ENCODE measurements at places on chromosomes 5 and 9.

GRCh38 chr5:98954392-98955028 lies 25.7 kb upstream of the CHD1 start:
- DNase-seq, result no peak

DNA sequence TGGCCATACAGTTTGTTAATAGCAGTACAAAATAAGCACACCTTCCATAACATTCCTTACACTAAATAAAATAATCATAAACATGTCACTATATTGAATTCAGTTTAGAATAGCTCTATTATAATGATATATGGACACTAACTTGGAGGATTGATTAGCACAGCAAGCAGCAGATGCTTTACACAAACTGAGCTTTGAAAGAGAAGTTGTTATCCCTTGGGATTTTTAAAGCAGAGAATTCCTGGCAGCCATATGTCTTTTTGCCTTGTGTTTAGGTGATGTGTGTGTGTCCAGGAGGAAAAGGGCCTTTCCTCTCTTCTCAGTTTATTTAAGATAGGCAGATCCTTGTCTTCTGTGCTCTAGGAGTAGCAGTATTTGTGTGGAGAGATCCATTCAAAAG lies 232.2 kb upstream of the GRIN3A start:
- no peak for DNase-seq

- no peak for DNase-seq
These were observed 8.6 kb downstream of the AGPAT2 start for GRCh38 chr9:136678624-136679023.

GRCh38 chr9:120351106-120351505 lies 228.9 kb downstream of the CDK5RAP2 start:
- no peak for DNase-seq

DNA sequence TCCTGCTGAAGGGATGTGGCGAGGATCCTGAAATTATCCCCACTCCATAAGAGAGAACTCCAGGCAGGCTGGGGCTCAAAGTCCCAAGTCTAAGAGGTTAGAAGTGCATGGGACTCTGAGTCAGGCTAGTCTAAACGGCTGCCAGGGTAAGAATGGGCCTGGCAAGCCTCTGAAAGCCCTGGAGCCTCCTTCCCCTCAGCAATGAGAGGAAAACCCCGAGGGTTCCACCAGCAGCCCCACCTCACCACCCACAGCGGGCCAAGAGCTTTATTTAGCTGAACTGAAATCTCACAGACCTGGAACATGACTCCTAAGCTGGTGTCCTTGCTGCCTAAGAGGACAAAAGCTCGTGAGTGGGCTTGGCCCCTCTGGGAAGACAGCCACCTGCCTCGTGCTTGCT lies 135.5 kb downstream of the SEC61B start:
- no peak for DNase-seq

DNA sequence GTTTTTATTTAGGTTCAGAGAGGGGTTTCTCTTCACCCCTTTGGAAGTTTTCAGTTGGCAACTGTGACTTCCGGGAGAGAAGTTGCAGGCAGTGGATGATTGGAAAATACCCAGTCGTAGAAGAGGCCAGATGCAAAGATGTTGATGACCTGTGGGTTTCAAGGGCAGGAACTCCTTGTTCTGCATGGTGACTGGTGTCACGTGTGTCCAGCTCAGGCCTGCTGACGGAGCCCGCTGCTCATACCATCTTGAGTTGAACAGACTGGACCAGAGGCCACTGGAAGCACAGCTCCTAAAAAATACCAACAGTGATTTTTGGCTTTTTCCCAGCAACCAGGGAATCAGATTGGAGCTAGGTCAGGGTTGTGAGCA lies 243.9 kb upstream of the KLF4 start:
- no peak for DNase-seq

- DNase-seq, result no peak
These were observed 1.8 kb upstream of the IL3 start for GRCh38 chr5:132058646-132059042.

DNA sequence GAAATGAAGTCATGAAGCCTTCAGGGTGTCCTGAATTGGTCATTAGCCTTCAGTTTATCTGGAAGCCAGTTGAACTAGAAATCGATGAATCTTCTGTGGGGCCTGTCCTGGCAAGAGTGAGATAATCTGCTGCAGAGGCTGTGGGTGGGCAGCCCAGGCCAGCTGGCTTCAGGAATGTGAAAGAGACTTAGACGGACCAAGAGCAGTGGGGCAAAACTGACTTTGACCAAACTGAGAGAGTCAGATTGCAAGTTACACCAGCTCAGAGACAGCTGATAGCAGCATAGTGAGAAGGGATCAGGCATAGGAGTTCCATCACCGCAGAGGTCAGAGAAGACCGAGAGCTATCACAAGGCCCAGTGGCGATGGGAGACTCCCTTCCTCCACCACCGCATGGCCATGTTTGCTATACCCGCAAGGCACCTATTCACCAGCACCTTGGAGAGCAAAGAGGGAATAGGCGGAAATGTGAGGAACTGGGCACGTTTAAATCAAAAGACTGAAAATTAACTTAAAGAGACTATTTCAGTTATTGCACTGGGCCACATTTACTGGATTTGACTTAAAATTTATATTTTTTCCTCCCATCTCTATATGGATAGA lies 50.0 kb upstream of the GLIS3 start:
- no peak for DNase-seq

- no peak for DNase-seq
These were observed 82.6 kb downstream of the CETN3 start for GRCh38 chr5:90326995-90327394.

- no peak for DNase-seq
These were observed 6.7 kb upstream of the SLIT3 start for GRCh38 chr5:169307646-169308045.

- no peak for DNase-seq
These were observed 115.6 kb downstream of the TTC39B start for GRCh38 chr9:15191378-15191777.

DNA sequence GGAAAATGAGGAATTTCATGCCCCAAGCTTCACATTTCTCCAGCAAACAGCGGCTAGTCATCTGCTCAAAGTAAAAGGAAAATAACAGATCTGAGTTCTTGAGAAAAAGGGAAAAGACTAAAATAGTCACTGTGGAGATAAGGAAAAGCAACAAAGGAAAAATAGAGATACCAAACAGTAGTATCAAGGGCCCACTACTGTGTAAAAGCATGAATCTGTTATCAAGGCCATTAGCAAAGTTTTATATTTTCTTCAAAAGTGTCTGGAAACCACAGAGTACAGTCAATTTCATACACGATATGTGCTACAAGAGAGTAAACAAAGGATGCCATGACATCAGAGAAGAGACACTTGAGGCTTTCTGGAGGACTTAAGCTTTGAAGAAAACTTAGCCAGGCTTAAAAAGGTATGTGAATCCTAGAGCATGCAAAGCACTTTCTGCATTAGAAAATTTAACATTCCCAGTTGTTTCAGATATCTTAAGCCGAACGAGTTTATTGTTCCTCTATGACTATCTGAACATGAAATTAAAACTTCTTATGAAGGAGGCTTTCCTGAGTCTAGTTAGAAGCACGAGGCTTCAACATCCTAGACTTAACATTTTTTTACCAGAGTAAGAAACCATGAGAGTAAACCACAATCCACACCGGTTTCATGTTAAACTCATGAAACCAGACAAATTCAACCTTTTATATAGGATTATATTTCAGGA lies 1.2 kb downstream of the TTC33 start:
- DNase-seq, result no peak

- no peak for DNase-seq
These were observed 30.7 kb upstream of the AUH start for GRCh38 chr9:91392435-91392834.

GRCh38 chr9:120610975-120611689 lies 31.2 kb upstream of the CDK5RAP2 start:
- no peak for DNase-seq

DNA sequence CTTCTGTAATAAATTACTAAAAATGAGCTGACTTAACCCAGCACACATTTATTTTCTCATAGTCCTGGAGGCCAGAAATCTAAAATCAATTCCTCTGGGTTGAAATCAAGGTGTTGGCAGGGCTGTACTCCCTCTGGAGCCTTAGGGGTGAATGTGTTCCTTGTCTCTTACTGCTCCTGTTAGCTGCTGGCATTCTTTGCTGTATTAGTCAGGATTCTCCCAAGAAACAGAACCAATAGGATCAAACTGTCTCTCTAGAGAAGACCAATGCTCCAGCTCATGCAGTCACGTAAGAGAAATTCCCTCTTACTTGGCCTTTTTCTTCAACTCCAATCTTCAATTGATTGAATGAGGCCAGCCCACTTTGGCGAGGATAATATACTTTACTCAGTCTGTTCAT lies 15.3 kb upstream of the CD180 start:
- no peak for DNase-seq

DNA sequence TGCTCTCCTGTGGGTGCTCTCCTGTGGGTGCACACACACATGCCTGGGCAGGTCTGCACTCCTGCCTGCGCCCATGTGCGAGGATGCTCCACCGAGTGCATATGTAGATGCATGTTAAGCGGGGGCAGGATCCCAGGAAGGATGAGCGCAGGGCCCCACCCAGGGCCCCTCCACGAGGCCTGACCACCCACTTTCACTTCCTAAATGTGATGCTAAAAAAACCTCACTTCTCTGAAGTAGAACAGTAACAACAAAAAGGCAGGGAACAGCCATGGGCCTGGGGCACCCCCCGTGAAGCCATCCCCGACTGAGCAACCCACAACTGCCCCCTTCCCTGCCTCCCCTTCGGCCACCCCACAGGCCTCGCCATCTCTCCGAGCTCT lies 48.2 kb upstream of the SARDH start:
- no peak for DNase-seq

DNA sequence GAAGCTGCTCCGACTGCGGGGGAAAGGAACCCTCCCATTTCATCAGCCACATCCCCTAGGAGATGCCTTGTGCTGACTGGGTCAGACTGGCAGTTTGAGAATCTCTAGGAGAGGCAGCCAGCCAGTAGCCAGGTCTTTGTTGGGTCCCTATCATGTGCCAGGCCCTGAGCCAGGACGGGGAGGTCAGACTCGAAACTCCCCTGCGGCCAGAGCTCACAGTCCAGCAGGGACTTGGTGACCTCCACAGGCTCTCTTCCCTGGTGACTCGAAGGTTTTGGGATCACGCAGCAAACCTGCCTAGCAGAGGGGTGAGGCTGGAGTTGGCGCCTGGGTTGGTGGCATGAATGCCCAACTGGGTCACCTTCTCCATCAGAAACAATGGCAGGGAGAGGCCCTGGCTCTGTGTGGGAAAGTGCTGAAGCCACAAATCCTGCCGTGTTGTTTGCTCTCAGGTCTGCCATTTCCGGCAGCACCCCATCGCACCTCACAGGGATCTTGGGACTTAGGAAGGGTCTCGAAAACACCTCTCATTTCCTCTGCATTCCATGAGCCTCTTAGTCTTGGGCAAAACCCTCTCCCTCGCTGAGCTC lies 14.4 kb upstream of the ORM1 start:
- no peak for DNase-seq

DNA sequence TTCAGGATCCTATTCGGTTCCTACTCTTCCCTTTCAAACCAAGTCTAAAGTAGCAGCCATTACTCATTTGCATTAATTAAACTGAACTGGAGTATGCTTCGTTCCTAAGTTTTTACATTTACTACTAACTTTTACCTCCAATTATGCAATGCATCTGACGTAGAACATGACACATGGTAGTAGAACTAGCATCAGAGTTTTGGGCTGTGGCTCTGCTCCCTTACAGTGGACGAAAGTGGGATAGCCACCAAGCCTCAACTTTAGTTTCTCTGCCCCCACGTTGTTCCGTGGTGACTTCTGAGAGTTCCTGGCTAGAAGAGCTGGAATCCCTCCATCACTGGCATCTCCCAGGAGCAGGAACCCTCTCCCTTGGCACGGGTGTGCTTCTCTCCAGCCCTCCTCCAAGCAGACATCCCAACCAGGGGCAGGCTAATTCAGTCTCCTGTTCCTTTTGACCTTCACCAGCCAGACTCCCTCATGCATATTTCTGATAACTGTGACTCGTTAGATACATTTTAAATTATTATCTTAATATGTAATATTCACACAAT lies 2.9 kb downstream of the IFNE start:
- no peak for DNase-seq

DNA sequence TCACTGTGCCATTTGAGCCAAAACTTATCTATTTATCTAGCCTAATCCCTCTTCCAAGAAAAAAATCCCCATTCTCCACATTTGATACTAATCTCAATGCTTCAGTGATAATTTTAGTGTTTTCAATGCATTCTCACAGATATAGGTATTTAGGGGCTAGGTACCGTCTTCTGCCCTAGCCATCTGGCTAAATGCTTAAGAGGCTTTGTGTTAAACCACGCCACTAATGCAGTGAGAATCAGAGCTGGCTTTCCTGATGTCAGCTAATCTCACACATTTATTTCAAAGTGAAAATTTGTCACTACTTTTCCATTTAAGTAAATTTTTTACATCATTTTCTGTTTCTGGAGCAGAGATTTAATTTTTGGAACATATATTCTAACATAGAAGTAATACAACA lies 479.7 kb downstream of the MAN2A1 start:
- no peak for DNase-seq

GRCh38 chr9:69093471-69094103 lies 58.0 kb downstream of the FXN start:
- DNase-seq, result no peak

- no peak for DNase-seq
These were observed 567.6 kb upstream of the ADAMTS16 start for GRCh38 chr5:4572311-4573100.

DNA sequence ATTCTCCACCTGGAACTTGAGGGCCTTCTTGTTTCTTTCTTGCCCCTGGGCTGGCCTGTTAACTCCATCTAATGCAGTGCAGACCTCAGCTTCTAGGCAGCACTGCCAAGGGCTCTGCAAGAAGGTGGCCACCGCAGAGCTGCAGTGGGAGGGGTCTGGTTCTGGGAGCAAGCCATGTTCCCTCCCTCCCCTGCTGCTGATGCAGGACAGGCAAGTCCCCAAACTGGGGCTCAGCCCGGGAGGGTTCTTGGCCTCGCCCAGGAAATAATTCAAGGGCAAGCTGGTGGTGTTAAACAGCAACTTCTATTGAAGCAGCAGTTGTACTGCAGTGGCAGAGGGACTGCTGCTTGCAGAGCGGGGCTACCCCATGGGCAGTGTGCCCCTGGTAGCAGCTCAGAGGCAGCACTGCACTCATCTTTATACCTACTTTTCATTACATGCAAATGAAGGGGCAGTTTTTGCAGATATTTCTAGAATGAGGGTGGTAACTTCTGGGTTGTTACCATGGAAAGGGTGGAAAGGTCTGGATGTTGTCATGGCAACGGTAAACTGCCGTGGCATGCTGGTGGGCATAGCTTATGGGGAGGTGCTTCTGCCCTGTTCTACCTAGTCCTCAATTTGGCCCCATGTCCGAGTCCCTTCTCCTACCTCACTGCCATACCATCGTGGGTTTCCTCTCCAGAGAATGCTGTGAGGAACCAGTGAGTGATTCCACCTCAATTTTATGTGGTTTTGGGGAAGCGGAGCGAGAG lies 82.1 kb downstream of the WDR41 start:
- DNase-seq, result no peak

- DNase-seq, result peak; percentile 25
These were observed 29.0 kb upstream of the CCNG1 start for GRCh38 chr5:163408311-163408923.
